Psoas muscle (tissue), 8 donors: ENCODE measurements at places on chromosomes 1 and 21. TPM values are rescaled to one million over a fixed set of nuclear protein-coding genes. Genes with fewer than 3 reads are reported as not detected.

The OTUD3 gene
- 7.6 TPM for polyA plus RNA-seq

The ZC3H12A gene
- polyA plus RNA-seq: 3.7 TPM

The CFAP74 gene
- polyA plus RNA-seq: not detected

The FAM43B gene
- polyA plus RNA-seq: 0.05 TPM

The IL10 gene
- polyA plus RNA-seq: 0.82 TPM

The HRNR gene
- not detected for polyA plus RNA-seq

The ZNHIT6 gene
- polyA plus RNA-seq: 6.1 TPM

The SERPINC1 gene
- 0.08 TPM for polyA plus RNA-seq

The SLAMF1 gene
- 0.04 TPM for polyA plus RNA-seq

DNA sequence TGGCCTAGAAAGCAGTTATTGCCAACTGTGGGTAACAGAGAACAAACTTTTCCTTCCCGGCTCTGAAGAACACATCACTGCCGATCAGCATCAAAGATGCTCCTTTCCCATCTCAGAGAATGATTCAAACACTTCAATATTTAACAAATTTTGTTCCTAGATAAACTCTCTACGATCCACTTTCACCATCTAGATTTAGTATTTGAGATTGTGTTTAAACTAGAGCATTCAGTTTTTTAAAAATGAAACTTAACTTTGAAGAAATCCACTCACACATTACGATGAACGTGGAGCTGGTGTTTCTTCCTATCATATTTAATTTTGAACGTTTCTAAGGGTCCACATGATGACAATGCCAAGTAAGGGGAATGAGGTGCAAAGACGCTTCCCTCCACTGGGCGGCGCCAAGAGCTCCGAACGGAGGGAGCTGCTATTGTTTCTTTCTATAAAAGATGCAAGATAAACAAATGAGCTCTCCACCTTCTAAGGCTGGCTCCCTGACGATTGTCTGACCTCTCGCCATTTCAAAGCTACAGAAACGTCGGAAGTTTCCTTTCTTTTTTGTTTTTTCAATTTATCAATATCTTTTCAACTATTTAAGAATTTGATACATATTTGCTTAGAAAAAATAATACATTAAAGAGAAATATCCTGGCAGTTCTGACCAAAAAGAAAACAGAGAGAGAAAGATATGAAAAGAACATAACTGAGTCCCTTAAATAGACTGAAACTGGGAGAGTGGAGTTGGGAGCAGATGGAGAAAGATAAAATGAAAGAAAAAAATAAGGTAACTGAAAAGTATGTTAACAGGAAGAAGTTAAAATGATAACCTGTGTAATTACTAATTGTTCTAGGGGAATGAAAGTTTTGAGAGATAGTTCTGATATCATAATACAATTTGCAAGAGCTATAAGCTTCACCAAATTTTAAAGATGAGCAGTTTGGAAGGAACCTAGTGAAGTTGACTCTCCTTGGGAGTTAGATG, 4.4 kb upstream of the BARHL2 start:
- no peak for DNase-seq

- DNase-seq: no peak
Measured at GRCh38 chr1:167863921-167864279, 50.0 kb downstream of the ADCY10 start.

GRCh38 chr1:198258491-198258890, 101.7 kb downstream of the NEK7 start:
- no peak for DNase-seq

GRCh38 chr1:154408174-154408777, 3.1 kb downstream of the IL6R start:
- DNase-seq: no peak

DNA sequence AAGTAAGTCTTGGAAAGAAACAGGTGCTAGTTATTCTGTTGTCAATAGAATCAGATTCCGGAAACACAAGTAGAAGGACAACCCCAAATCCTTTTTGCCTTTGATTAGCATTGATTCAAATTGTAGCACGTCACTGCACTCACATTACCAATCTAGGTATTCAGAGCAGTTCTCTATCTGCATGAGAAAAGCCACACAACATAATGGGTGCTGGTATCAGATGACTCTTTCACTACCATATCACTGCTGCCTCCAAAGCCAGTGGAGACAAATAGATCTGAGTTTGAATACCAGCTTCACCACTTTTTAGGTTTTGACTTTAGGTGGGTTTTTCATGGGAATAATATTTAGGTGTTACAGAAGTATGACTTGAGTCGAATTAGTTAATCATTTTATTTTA, 38.9 kb downstream of the RTCA start:
- no peak for DNase-seq

- DNase-seq: peak; percentile 72
Measured at GRCh38 chr1:114152508-114153260, 985 bp downstream of the SYT6 start.

DNA sequence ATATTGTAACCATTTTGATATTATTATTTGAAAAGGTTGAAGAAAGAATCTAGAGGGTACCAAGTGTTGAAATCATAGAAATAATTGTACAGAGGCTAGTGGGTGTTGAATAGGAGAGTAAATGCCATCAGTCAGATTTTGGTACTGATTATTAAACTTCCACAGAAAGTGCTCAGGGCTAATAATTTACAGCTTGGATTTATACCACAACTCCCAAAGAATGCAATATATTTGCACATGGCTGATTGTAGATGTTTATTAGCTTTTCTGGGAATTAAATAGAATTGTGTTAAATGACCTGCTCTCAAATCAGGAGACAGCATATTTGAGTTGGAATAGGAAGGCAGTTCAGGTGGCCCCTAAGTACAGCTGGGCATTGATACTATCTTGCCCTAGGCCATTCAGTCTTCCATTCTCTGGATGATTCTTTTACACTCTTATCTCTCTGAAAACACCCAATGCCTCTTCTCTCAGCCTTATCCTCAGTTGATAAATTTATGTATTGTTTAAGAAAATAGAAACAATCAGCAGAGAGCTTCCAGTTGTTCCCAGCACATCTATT, 63.7 kb downstream of the ERICH3 start:
- no peak for DNase-seq

GRCh38 chr1:45930258-45931150, 127.1 kb downstream of the MAST2 start:
- DNase-seq: no peak

- no peak for DNase-seq
Measured at GRCh38 chr1:183024317-183025009, 1.2 kb downstream of the LAMC1 start.

- no peak for DNase-seq
Measured at GRCh38 chr1:112937070-112937469, 18.9 kb downstream of the SLC16A1 start.

DNA sequence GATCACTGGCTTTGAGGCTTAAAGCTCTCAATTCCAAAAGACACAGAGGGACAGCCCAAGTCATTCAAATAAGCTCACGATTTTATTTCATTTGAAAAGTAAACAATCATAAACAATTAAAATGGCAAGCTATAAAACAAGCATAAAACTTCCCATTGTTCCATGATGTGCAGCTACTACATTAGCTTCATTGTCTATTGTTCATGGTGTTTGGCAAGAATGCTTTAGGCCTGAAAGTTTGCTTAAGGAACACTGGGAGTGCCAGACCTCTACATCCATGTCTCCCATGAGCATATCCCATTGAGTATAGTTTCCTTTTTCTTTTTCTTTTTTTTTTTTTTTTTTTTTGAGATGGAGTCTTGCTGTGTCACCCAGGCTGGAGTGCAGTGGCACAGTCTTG, 286.1 kb upstream of the ESRRG start:
- no peak for DNase-seq

- no peak for DNase-seq
Measured at GRCh38 chr1:19670787-19671186, 6.1 kb downstream of the HTR6 start.

DNA sequence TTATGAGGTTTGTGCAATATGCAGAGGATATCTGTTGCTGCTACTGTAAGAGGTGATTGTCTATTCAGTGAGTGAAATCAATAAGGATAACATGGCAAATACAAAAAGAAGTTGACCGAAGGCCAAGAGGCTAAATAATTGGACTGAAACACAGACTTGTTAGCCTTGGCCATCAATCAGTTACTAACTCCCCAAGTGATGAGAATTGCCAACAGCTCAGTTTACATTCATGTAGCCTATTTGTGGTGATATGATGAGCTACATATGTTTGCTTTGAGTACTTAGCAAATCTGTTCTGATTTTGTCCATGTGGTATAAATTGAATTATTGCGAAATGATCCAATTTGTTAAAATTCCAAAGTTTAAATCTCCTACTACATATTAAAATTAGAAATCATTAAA, 68.6 kb upstream of the VAV3 start:
- no peak for DNase-seq

DNA sequence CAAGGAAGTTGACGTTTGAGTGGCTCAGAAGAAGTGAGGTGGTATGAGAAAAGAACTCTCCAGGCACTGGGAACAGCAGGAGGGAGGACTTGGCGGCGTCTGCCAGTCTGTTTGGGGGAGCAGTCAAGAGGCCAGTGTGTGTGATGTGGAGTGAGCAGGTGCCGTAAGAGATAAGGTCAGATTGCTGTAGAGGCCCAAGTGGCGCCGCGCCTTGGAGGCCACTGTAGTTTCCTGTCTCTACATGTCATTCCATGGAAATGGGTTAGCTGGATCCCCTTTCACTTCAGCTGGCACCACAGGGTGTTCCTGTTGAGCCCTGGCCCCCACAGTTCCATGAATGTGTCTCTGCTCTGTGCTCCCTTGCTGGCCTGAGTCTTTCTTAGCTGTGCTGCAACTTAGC, 35.5 kb upstream of the PTPRF start:
- no peak for DNase-seq

GRCh38 chr1:158150523-158150922, 30.2 kb upstream of the CD1D start:
- DNase-seq: no peak

GRCh38 chr21:43328958-43329691, 97.8 kb downstream of the SIK1 start:
- no peak for DNase-seq

DNA sequence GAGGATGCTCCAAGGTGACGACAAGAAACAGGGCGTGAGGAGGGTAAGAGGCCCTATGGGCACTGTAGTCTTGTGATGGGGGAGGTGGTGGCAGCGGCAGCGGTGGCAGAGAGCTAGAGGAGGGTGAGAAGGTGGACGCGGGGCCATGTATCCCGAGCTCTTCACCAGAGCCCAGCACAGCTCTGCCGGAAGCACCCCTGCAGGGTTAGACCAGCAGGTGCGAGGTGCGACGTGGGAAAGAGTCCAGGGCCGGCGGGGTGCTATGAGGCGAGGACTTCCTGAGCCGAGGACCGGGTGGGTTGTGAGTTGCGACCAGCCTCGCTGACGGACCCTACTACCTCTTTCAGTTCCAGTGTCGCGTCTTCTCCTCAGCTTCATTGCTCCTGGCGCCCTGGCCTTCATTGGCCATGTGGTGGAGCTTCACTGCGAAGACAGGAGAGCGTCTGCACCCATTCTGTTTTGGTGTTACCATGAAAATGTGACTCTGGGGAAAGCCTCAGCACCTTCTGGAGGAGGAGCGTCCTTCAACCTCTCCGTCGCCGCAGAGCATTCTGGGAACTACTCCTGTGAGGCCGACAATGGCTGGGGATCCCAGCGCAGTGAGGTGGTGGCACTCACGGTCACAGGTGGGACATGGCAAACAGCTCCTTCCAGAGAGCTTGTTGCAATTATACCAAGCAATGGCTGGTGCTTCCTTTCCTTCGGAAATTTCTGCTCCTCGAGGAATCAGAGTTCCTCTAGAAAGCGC, 67.9 kb upstream of the KIRREL1 start:
- DNase-seq: no peak

DNA sequence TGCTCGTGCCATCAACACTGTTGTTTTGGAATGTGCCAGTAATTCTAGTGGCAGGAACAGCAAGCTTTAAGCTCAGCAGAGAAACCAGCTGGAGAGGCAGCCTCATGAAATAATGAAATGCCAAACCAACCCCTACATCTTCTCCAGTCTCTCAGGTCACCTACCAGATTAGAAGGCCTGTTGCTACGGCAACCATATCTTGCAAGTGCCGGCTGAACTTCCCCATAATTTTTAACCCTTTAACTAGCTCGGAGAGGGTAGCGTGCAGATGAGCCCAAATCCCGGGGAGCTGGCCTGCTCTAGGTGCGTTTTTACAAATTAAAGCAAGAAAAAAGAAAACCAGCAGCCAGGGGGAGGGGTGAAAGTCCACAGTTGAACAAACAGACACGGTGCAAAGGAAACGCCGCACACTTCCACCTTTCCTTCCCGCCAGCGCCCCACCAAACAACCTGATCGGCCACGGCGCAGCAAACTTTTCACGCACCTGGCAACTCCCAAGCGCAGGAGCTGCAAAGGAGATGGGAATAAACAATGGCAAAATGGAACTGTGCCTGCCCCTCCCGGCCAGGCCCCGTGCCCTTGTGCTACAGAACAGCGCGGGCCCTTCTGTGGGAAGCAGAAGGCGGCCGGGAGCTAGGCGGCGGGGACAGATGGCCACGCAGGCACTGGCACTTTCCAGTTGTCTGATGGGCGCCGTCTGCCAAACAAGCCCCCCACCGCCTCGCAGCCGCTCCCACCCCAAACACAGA, 50.1 kb downstream of the SSBP3 start:
- DNase-seq: no peak

DNA sequence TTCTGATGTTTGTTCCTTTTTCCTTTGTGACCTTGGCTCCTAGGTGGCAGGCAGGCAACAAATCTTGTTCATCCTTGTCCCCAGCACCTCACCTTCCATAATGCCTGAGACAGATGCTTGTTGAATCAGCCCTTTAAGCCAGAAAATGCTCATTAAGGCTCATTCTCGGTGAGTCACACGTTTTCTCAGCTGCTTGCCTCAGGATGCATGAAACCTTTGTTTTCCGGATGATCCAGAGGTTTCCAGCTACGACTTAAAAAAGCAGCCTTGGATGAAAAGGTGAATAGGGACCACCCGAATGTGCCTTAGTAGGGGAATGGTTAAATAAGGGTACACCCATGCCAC, 4.6 kb upstream of the ATP13A2 start:
- DNase-seq: no peak
